ENCODE measurements at places on chromosomes 2 and 18.

DNA sequence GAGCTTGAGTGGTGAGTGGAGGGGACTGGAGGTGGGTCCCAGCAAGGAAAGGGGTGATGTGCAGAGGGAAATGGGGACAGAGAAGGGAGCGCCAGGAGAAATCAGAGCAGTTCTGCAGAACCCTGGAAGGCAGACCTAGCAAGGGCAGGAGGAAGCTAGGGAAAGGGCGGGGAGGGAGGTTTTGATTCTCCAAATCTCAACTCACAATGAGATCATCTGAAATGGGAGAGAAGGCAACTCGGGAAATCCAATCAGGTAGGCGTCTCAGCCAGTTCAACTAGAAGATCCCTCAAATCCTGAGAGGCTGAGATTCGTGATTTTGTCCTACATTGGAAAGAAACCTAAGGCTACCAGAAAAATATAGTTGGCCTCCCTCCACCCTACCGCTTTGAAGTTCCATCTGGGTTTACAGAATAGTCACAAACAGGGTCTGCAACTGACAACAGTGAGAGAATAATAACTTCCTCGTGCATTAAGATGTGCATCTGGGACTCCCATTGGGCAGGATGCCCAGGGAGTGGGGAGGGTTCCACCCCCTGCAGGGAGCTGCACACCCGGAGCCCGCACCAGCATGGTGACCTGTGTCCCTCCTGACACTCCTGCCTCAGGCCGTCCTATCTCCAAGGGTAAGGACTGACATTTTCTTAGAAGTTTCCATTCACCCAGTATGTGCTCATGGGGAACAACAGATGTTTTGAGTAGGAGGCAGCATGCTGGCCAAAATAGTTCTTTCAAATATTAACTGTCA lies 113.3 kb upstream of the ODC1 start:
- no peak for DNase-seq

DNA sequence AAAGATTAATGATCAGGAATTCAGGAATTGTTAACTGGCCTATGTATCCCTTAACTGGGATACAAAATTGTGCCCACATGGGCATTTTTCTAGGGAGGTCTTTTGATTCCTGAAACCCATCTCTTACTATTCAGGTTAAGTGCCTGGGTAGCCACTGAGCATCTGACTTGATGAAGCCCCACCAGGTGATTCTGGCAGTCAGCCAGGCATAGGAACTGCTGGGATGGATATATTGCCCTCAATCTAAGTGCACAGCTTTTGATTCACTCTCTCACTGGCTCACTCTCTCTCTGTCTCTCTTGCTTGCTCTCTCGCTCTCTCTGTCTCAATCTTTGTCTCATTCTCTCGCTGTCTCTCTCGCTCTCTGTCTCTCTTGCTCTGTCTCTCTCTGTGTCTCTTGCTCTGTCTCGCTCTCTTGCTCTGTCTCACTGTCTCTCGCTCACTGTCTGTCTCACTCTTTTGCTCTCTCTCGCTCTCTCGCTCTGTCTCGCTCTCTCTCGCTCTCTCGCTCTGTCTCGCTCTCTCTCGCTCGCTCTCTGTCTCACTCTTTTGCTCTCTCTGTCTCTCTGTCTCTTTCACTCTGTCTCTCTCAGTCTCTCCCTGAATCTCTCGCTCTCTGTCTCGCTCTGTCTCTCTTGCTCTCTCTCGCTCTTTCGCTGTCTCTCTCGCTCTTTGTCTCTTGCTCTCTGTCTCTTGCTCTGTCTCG lies 22.3 kb downstream of the INPP1 start:
- no peak for DNase-seq

- DNase-seq = no peak
These were observed 70.3 kb downstream of the ASXL2 start for GRCh38 chr2:25808006-25808383.

DNA sequence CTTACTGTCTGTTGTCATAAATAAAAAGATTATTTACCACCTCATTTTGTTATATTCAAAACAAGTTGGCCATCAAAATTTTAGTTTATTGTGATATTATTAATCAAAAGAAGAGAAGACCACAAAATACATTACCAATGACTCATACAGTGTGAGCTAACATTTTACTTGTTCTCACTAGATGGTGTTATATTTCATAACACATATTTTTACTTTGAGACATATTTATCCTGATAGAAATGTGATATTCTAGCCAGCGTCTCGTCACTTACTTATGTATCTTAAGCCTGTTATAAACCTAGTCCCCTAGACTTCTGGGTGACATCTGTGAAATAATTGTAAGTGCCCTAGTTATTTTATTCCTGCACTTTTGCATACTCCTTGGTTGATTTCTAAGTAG lies 263.2 kb downstream of the CDH7 start:
- no peak for DNase-seq
